ENCODE measurements at places on chromosomes 2 and 18.

- DNase-seq: no peak
Observed at GRCh38 chr2:225010804-225011203, 31.5 kb downstream of the DOCK10 start.

- no peak for DNase-seq
Observed at GRCh38 chr2:207078186-207078798, 87.5 kb downstream of the KLF7 start.

- no peak for DNase-seq
Observed at GRCh38 chr2:84429328-84429727, 29.8 kb downstream of the SUCLG1 start.

GRCh38 chr2:48112911-48113680, 206.8 kb upstream of the FBXO11 start:
- DNase-seq: no peak

- DNase-seq: no peak
Observed at GRCh38 chr2:105917226-105917625, 172.5 kb downstream of the NCK2 start.

DNA sequence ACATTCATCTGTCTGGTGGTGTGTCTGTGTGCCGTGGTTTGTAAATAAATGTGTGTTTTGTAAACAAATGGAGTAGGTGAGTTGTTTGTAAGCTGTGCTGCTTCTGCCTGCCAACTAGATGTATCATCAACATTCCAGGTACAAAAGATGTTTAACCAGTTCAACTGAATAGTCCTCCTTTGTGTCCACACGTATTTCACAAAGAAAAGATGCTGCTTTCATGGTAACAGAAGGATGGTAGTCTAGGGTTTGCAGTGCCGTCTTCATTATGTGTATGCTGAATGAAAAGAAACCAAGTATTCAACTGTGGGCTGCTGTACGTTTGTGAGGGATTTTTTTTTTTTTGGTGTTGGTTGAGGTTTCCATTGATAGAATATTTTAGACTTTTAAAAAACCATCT, 72.1 kb downstream of the CAMKMT start:
- DNase-seq: no peak

DNA sequence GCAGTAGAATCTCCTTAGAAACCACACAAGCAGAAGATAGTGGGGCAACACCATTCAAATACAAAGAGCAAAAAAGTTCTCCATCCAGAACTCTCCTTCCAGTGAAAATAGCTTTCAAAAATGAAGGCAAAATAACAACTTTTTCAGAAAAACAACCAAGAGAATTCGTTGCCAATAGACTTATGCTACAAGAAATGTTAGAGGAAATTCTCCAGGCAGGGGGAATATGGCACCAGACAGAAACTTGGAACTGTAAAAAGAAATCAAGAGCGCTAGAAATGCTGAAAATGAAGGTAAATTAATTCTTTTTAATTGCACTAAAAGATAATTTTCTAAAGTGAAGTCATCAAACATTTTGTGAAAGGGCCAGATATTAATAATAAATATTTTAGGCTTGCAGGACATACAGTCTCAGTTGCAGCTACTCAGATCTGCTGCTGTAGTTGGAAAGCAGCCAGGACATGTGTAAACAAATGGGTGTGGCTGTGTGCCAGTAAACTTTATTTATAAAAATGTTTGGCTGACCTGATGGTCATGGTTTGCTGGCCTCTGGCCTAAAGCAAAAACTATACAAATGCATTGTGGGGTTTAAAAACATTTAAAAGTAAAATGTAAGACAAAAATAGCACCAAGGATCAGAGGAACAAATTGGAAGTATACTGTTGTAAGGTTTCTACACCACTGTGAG, 73.7 kb upstream of the TGFA start:
- no peak for DNase-seq

- DNase-seq: no peak
Observed at GRCh38 chr18:23106575-23106974, 28.7 kb upstream of the CABLES1 start.

GRCh38 chr2:238599549-238600505, 173.1 kb downstream of the ASB1 start:
- DNase-seq: no peak

DNA sequence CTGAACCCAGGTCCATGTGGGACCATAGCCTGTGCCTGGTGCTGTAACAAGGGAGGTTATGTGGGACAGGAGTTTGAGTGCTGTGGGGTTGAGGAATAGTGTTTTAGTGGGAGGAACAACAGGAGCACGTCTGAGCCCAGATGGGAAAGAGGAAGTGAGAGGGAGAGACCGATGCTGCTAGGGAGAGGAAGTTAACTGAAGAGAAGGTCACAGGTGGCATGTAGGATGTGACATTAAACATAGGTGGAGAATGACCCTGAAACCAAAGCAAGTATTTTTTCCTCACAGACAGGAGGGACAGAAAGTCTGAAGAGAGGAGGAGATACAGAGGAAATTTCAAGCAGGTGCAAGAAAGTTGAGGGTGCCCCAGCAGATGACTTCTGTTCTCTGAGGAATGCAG, 87.8 kb downstream of the ACOXL start:
- no peak for DNase-seq

GRCh38 chr2:222042666-222043065, 256.1 kb downstream of the PAX3 start:
- no peak for DNase-seq

GRCh38 chr2:190831941-190832340, 48.7 kb upstream of the GLS start:
- DNase-seq: no peak

DNA sequence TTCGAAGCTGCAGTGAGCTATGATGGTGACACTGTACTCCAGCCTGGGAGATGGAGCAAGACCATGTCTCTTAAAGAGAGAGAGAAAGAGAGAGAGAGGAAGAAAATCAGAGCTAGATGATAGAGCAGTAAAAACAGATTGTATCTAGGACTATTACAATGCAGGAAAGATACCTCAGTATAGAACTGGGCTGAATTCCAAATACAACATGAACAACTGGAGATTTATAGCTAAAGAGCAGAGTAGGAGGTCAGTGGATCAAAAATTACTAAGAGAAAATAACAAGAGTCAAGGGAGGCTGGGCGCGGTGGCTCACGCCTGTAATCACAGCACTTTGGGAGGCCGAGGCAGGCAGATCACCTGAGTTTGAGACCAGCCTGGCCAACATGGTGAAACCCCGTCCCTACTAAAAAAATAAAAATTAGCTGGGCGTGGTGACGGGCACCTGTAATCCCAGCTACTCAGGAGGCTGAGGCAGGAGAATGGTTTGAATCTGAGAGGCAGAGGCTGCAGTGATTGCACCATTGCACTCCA, 100.7 kb upstream of the MSH6 start:
- no peak for DNase-seq

DNA sequence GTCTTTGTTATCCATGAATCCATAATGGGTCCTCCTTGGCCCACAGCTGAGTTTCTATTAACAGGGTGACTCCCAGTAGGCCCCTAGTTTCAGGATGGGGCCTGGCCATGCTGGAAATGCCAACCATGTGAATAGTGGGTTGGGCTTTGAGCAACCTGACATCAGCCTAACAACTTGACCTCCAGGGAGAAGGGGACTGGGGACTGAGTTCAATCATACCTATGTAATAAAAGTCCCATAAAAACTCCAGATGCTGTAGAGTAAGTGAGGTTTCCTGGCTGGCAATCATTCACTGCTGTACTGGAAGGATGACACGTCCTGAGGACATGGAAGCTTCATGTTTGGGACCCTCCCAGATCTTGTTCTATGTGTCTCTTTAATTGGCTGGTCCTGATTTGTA, 7.9 kb downstream of the REV1 start:
- no peak for DNase-seq

DNA sequence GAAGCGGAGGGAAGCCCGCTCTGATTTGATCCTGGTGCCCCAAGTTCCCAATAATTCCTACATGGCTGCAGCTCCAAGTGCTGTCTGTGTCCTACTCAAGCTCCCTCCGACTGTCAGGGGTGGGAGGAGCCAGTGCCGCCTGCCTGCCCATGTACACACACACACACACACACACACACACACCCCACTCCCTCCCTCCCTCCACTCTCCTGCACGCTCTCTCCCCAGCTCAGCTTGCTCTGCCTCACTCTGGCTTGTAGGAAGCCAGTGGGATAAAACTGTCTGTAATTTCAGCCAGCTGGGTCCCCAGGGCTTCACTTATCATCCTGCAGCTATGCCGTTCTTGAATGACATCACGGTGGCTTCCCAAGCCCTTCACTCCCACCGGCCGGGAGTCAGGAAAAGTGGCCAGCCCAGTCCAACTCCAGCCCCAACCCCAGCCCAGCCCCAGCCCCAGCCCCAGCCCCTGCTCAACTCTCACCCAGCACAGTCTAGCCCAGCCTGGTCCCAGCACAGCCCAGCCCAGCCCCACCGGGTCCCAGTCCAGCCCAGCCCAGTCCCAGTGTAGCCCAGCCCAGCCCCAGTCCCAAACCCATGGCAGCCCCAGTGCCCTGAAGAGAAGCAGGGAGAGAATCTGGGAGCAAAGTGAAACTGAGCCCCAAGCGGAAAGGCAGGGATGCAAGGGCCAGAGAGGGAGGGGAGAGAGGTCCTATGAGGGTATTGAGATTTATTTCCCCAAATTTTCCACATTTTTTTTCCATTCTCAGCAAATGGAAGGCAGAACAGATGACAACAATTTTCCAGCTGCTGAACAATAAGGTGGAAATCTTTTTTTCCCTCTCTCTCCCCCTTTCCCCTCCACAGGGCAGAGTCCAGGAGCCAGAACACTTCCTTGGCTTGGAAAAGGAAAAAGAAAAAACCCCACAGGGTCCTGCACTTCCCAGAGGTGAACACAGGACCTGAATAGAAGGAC, 144.0 kb downstream of the TNS1 start:
- DNase-seq: no peak

DNA sequence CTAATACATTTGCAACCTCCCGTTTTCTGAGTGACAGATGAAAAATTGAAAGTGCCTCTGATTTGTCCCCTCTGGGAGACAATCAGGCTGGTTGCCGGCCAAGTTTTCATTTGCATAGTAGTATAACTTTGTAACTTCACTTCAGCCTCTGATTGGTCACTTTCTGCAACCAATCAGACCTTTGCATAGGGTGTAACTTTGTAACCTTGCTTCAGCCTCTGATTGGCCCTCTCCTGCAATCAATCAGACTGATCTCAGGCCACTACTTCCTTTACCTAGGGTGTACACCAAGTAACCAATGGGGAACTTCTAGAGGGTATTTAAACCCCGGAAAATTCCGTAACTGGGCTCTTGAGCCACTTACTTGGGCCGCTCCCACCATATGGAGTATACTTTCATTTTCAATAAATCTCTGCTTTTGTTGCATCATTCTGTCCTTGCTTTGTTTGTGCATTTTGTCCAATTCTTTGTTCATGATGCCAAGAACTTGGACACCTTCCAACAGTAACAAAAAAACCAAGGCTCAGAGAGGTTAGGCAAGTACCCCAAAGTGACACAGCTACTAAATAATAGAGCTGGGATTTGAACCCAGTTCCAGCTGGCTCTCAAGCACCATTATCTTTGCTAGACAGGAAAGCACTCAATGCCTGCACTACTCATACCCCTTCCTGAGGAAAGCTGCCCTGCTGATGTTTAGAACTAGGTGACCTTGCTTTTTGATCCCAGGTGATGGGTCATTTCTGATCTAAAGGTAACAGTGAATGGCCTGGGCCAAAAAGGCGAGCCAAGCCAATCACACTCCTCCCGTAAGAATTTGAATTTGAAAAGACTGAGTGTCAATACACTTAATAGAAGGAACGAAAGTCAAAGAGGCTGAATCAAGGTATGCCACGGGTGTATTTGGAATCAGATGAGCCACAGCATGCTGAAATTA, 10.9 kb upstream of the MYOM1 start:
- no peak for DNase-seq

DNA sequence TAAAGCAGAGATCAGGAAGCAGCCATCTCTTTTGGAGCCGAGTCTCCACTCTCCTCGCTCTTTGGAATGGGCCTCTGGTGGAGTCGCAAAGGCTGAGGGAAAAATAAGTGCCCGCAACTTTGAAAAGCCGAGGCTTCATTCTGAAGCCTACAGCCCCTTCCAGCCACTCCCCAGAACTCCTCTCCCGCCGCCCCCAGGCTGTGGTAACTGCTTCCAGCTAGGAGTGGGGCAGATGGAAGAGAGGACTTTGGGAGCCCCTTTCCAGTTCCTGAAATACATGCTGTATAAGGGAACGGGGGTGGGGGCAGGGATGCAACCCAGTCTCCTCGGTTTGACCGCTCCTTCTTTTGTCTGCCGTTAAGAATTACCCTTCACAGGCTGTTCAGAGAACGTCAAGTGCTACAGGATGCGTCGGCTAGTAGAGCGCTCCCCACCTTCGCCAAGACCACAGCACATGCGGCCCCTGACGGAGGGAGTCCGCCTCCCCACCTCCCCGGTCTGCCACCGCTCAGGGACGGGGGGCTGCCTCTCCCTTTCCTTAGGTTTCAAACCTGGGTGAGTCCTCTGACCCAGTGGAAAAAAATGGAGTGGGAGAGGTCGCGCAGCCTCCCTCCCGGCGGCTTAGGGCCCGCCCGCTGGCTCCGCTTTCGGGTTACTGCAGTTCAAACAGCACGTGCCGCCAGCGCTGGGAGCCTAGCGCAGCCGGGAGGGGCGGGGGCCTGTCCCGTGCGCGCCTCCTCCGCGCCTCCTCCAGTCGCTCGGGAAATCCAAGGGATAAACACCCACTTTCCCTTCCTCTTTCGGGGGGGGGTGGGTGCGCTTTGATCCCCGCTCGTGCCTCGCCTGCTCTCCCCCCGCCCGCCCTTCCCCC, 4.9 kb downstream of the CYP26B1 start:
- no peak for DNase-seq

- no peak for DNase-seq
Observed at GRCh38 chr2:127932199-127932876, 46.6 kb upstream of the AMMECR1L start.

DNA sequence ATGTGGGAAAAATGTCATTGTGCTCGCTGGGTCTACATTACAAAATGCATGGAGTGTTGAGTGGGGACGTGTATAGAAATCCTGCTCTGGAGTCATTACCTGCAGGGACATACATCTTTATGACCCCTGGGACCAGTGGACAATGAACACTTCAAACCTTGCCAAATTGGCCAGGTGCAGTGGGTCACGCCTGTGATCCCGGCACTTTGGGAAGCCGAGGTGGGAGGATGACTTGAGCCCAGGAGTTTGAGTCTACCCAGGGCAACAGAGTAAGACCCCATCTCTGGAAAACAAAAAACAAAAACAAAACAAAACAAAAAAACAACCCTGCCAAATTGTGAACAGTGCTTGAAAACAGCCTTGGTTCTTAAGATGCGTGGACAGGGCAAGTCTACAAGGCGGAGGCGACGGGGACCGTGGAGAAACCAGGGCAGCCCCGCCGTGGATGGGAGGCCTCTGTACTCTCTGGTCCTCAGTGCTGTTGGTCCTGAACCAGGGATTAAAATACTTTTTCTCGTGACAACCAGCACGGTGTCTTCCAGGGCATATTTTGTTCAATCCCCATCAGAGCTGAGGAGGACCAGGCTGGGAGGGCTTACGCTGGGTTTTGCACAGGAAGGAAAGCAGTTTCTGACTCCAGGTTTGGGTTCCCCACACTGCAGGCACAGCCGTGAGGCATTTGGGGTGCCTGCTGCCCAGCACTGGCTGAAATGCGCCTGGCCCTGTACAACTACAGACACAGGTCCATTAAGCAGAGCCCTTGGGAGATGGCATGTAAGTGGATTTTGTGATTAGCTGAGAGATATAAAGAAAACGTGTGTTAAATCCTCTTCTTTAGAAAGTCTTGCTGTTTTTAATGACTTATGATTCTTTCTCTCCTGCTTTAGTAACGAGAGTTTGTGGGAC, 13.7 kb downstream of the COLEC11 start:
- no peak for DNase-seq

All from stimulated activated CD4-positive, alpha-beta T cell treated with anti-CD3 and anti-CD28 coated beads, Interleukin-12 subunit alpha, Interleukin-12 subunit beta, amount 100 ng/mL, for 24 hours (primary cell).